ENCODE measurements at places on chromosomes 7 and 10.

DNA sequence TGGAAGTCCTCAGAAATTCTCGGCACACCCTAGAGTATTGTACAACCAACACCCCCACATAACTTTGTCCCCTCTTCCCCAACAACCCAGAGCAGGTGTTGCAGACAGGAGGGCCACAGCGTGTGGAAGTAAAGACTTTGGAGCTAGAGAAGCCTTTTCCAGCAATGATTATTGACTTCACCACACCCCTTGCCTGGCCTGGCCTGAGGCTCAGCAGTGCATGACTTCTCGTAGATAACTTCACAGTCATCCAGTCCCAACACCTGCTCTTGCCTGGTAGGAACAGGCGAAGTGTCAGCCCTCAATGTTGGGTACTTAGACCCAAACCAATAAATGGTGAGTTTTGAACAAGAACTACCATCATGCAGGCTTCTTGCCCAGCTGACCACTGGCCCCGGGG, 36.7 kb downstream of the GOT1 start:
- DNase-seq: no peak

DNA sequence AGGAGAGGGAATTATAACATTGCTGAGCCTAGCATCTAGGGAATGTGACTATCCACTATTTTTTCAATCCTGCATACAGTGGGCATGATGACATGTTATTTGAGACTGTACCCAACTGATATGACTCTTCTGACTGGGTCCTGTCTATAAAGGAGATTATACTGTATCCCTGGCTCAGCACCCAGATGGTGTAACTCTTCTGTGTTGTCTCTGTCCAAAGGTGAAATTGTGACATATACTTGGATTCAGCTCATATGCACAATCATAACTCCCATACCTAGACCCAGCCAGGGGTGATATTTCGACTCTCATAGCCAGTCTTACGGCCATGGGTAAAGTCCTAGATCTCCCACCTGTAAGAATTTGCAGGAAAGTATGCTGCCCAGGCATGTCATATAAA, 59.3 kb downstream of the ZNF736 start:
- DNase-seq: no peak

- DNase-seq: no peak
Observed at GRCh38 chr7:101170617-101171441, 5.5 kb upstream of the VGF start.

DNA sequence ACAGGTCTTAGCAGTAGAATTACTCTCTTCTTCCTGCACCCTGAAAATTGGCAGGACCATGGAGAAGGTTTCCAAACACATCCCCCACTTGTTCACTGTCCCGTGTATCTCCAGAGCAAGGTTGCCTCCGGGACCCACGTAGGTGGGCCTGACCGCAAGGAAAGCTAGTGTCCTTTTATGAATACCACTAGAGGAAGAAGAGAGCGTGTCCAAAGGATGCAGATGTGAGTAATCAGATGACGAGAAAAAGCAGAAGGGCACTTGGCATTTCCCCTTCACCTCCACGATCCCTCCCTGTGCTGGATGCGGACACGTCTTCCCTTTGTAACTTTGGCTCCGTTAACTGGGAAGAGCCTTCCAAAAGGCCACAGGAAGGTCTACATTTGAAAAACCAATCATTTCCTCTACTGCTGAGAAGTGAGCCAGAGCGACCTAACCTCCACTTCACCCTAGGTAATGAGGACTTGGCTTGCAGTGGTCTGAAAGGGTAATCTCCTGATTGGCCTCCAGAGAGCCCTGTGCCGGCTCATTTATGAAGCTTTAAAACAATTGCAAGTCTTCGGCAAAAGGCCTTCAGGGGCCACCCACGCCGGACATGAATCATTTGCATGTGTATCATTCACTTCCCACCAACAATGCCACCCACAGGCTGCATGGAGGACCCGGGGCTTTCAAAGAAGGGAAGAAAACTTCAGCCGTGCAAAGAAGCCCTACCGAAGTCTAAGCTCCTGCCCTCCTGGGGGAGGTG, 55.4 kb downstream of the LYZL1 start:
- no peak for DNase-seq

DNA sequence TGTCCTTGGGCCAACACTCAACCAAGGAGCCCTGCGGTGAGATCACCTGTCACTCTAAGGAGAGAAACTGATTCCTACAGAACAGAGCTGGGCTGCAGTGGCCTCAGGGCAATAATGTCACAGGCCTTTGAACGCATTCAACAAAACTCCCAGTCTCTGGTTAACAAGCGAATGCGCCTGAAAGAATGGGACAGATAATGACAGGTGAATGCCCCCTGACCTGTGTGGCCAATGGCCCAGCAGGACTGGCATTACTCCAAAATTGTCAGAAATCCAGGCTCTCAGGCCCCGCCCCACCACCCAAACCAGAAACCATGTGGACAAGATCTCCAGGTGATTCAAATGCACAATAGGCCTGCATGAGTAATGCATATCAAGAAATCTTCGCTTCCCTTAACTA, 277.7 kb upstream of the KLF6 start:
- DNase-seq: no peak

GRCh38 chr10:110361800-110362456, 57.2 kb upstream of the SMNDC1 start:
- peak; percentile 82 for DNase-seq

DNA sequence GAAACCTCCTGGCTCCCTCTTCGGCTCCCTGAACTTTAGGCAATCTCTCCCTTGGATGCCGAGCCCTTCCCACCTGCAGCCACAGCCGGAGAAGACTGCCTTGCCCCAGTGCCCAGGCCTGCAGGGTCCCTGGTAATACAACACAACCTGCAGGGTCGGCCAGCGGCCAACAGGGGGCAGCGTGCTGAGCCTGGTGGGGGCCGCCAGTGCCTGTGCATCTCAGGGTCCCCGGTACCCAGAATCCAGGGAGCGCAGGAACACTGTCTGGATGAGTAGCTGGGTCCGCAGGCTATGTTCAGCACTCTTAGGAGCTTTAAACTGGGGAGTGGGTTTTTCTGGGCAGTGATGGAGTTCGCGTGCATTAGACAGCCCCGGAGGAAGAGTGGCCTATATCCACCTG, 17.5 kb upstream of the C10orf71 start:
- peak; percentile 10 for DNase-seq

- DNase-seq: no peak
Observed at GRCh38 chr7:92725161-92725925, 111.0 kb downstream of the CDK6 start.

- DNase-seq: no peak
Observed at GRCh38 chr10:69086001-69086509, 1.8 kb upstream of the SRGN start.

DNA sequence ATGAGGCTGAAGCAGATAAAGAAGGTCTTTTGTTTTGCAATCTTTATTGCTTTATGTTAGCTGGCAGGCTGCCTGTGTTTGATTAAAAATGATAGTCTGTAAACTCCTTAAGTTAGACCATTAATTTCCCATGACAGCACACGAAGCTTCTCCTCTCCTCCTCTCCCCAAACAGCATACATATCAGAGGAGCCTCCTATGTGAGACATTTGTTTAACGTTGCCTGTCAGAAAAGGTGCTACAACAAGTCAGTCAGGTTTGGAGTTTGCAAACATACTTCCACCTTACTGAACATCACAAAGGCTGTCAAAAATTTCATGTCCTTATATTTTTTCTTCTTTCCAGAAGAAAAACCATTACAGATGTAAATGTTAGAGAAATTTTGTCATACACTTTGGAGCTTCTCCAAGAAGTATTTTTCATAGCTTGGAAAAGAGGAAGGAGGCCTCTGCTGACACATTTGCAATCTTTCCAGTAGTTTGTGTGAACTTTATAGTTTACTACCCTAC, 393.1 kb downstream of the EXOC4 start:
- DNase-seq: no peak

DNA sequence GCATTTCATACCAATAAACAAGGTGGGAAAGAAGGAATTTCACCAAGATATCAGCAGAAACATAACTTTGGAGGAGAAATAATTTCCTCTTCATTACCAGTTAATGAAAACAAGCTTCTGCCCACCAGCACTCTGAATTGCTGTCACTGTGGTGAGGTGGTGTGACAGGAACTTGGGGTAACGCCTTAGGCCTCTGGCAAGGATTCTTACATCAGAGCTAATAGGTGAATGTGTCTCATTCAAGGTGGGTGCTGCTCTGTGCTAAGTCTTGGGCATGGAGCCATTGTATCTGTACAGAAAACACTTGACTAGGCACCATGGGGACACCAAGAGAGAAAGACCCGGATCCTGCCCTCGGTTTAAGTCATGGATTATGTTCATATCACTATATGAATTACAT, 8.3 kb upstream of the LOXL4 start:
- no peak for DNase-seq

DNA sequence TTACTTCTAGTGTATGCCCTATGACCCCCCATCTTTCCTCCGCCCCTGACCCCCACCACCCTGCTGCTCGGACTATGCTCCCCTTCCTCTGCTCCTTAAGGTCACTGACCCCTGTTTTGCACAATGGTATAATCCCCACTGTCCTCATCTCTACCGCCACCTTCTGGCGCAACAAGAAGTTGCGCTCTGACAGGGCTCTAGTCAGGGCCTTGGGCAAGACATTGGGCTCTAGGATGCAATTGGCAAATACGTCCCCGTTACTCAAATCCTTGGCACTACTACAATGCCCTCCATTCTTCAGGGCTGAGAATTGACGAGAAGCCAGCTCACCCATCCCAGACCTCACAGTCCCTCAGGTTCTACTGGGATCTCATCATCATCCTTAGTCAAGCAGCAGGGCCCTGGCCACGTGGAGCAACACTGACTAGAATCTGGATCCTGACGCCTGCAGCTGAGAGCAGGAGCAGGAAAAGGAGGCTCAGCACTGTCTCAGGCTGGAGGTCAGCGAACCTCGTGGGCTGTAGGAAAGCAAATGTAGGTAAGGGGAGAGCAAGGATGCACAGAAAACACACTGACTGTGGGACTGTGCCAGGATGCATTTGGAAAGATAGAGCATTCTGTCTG, 10.6 kb downstream of the LRIT2 start:
- DNase-seq: peak; percentile 71

DNA sequence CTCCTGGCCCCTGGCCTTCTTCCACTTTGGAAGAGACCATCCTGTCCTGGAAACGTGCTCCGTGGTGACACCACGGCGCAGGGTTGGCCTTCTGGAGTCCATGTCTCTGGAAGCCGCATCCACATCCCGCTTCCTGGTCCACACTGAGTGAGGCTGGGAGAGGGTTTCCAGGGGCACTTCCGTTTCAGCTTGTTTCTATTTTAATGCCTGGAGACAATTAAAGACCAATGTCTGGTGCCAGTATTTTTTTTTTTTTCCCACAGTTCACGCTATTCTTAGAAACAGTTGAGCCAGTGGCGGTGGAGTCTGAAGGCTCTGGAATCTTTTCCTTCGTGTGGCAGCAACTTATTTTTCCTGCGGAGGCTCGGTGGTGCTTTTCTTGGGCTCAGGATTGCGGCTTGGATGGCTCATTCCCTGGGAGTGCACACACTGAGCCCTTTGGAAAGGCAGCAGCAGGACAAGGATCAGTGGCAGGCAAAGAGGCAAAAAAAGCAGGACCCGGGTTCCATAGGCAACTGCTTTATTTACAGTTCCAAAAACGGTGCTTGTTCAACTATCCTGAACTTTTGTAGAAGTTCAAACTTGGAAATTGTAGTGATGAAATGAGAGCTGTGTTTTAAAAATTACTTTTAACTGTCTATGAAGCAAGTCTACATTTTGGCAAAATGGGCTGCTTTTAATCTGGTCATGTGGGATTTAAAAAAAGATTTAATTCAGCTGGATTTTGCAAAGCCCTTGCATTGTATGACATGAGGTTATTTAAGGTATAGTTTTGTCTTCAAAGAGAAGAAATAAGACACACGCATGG, 202.8 kb downstream of the BAMBI start:
- DNase-seq: no peak

GRCh38 chr7:100667331-100668068, 6.0 kb upstream of the GNB2 start:
- no peak for DNase-seq

GRCh38 chr10:99906470-99906869, 103.3 kb downstream of the DNMBP start:
- no peak for DNase-seq

- DNase-seq: no peak
Observed at GRCh38 chr10:492836-493235, 196.6 kb downstream of the DIP2C start.

- DNase-seq: no peak
Observed at GRCh38 chr10:97034958-97035769, 150.6 kb downstream of the SLIT1 start.

DNA sequence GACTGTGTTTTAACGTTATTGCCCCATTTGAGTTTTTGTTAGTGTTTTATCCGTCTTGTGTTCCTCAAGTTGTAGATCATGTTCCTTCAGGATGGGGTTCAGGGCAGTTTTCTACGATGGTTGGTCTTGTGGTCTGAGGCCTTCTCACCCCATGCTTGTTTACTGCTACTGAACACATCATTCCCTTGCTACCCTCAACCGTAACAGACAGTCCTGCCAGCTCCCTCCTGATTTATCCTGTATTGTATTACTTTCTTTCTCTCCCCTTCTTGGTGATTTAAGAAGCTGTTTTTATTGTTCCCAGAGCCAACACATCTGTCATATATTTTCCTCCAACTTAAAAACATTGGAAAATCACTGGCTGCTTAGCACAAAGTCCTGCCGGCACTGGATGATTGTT, 719.8 kb downstream of the INHBA start:
- no peak for DNase-seq

- no peak for DNase-seq
Observed at GRCh38 chr10:13589316-13589715, 2.6 kb downstream of the PRPF18 start.

GRCh38 chr10:93152136-93152535, 78.4 kb downstream of the CYP26A1 start:
- DNase-seq: no peak

- DNase-seq: no peak
Observed at GRCh38 chr7:140078392-140078791, 15.6 kb upstream of the PARP12 start.

- no peak for DNase-seq
Observed at GRCh38 chr7:90192876-90193750, 18.4 kb upstream of the STEAP2 start.

GRCh38 chr10:131750171-131750895, 150.5 kb upstream of the PPP2R2D start:
- no peak for DNase-seq

GRCh38 chr7:303884-304573, 14.1 kb downstream of the FOXL3 start:
- DNase-seq: no peak

DNA sequence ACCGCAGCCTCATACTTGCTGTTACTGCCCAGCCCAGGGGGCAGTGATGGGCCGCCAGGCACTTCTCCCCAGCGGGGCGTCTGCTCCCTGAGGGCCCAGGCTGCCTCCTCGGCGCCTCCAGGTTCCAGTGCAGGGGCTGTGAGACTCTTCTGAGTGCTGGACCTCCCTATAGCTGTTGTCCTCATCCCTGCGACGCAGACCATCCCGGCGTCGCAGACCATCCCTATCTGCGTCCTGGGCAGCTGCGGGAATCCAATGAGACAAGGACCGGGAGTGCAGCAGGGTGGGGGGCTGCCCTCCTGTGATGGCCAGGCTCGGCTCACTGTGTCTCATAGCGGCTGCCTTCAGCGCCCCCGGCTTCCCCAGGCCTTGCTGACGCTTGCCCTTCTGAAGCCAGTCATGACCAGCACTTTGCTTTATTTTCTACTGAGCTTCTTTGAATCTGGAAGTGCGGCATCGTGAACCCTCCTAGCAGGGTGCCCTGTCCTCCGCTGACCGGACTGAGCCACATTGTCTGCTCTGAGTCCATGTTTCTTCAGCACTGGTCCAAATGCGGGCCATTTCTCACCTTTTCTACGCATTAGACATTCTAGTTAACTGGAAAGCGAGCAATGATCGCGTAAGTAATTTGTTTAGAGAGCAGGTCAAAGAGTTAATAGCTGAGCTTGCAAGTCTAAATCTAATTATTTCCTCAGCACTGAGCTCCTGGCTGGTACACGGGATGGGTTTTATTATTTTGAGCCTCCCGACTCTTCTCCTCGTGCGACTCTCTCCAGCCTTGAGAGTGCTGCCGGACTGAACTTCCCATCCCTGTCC, 339.5 kb downstream of the WDR37 start:
- DNase-seq: no peak
